ENCODE measurements at places on chromosomes 5 and 9.

- no peak for DNase-seq
These were observed 29.2 kb upstream of the TGFBI start for GRCh38 chr5:135999406-136000139.

DNA sequence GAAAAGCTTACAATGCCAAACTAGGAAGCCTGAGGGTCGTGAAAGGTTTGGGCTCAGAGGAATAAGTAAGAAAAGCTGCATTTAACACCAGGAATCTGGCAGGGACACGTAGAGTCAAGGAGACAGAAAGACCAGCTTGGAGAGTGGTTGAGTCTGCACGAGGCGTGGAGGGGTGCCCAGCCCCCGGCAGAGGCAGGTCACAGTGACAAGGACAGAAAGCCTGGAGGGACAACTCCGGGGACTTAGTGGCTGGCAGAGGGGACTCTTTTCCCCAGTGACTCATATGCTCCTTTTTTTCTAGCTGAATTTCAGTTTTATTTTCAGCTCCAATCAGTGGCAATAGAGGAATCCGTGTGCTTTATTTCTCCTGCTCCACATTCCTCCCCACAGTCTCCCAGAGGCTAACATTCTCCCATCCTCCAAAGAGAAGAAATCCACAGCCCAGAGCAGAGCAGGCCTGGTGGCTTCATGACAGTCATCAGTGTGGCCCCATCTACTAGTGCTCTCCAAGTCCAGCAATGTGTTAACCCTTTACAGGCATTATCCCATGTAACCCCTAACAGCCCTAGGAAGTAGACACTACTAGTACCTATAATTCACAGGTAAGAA lies 80.7 kb downstream of the KCNIP1 start:
- no peak for DNase-seq

DNA sequence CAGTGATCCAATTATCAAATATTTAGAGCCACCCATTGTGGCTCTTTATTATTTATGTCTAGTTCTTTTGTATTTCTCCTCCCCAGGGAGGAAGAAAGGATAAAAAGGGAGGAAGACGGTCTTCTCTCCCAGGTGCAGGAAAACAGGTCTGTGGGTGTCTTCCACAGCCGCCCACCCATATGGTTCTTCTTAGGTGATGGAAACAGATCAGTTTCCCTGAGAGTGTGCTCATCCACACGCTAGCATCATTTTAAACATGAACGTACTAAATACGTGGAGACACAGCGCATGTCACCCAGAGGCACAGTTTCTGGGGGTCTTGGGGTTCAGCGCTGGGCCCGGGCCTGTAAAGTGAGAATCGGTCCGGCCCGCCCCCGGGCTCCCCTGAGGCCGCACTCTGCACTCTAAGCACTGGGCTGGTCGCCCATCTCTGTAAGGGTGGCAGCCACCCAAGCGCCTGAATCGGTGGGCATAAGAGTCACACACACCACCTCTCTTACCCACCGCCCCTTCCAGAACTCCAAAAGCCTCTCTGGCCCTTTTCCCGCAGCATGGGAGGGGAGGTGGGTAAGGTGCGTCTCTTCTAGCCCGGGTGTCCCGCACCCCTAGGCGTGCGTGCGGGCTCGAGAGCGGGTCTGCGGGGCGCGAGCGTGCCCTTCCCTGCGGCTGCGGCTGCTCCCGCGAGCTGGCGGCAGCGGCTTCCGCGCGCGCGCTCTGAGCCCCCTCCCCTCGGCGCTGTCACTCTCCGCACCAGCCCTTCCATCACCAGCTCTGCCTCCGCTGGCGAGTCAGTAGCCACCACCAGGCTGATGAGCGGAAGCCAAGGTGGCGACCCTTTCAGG lies 1.3 kb downstream of the PTCH1 start:
- no peak for DNase-seq

DNA sequence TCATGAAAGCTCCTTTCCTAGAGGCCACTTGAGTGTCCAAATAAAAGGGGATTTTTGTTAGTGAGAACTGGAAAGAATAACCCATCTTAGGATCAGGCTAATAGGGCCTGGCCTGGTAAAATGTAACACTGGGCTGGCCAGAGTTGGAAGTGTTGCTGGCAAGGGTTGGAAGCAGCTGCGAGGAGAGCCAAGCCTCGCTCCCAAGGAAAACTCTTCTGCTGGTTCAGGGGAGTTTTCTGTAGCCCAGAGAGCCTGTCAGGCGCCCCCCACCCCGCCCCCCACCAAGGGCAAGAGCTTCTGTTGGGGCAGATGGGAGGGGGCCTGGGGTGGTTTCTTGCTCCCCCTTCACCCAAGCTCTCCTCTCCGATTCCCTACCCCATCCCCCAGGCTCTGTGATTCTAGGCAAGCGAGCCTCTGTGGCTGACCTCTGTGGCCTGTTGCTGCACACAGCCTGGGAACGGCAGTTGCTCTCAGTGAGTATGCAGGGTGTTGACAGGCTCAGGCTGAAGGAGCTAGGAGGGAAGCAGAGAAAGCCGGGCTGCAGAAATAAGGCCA lies 547.8 kb downstream of the CCDC171 start:
- peak; percentile 6 for DNase-seq

- DNase-seq, result no peak
These were observed 88.5 kb upstream of the TXNDC8 start for GRCh38 chr9:110426052-110426709.

- no peak for DNase-seq
These were observed 17.9 kb upstream of the MSMP start for GRCh38 chr9:35771943-35772342.

- no peak for DNase-seq
These were observed 881 bp upstream of the B4GALT1 start for GRCh38 chr9:33167972-33168461.

GRCh38 chr9:135045264-135045927 lies 42.1 kb upstream of the OLFM1 start:
- DNase-seq, result no peak

GRCh38 chr5:133440467-133441115 lies 171.8 kb downstream of the FSTL4 start:
- DNase-seq, result no peak

GRCh38 chr9:33178972-33179697 lies 12.0 kb upstream of the B4GALT1 start:
- DNase-seq, result no peak

All from hippocampal formation (tissue), 2 donors.